ENCODE measurements at places on chromosomes 7 and 10.

GRCh38 chr7:100865372-100865911 lies 1.7 kb upstream of the TRIP6 start:
- DNase-seq: no peak

DNA sequence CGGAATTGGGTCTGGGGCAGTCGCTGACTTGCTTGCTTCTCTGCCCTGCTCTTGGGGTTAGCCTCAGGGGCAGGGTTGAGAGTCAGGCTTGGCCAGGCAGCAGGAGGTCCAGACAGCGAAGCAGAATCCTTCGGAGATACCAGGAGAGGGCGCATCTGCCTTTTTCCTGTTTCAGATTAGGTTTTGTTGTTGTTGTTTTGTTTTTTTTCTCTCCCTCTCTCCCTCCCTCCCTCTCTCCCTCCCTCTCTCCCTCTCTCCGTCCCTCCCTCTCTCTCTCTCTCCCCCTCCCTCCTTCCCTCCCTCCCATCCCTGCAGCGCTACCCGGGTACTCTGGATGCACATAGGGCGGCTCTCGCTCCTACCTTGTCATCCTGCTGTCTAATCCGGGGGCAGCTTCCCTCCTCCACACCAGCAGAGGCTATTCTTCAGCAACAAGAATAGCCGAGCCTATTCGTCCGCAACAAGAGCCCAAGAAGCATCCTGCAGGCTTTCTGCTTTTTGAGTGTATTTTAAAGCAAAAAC lies 758 bp upstream of the OPTN start:
- no peak for DNase-seq

GRCh38 chr7:144842377-144842851 lies 6.6 kb upstream of the TPK1 start:
- DNase-seq: no peak

GRCh38 chr10:87660484-87661133 lies 931 bp downstream of the PAPSS2 start:
- DNase-seq: no peak

- DNase-seq: no peak
Observed at GRCh38 chr10:54622017-54622416, 179.0 kb downstream of the PCDH15 start.

DNA sequence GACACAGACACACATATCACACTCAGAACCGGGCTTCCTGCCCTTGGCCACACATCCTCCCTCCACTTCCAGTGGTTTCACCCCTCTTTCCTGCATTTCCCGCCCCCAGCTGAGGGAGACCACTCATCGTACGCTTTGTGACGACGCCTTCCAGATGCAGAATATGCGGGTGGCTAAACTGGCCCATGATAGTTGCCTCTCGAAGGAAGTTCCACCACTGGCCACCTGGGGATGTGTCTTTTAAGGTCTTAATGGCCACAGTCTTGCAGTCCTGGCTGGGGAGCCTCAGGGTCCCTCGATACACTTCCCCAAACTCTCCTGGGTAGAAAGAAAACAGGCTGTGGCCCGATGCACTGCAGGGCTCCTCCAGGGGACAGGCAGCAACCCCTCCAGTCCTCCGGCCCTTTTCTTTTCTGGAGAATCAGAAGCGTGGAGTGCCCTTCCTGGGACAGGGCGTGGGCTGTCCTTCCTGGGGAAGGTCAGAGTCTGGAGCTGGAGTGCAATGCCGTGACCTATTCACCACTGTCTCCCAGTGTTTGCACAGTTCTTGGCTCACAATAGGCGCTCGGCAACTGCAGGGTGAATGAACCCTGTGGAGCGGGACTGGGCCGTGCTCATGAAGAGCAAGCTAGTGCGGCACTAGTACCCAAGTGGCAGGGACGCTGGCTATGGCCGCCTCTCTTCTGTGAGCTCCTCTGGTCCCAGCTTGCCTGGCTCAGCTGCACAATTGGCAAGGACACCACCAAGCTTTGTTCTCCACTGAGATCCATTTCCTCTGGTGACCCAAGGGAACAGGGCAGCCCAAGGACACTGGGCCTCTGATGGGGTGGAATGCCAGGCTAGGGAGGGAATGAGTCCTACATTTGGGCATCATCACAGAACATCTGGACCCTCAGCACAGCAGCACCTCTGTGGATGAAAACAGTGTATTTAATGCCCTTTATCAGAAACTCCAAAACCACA lies 13.2 kb downstream of the EPHA1 start:
- no peak for DNase-seq

DNA sequence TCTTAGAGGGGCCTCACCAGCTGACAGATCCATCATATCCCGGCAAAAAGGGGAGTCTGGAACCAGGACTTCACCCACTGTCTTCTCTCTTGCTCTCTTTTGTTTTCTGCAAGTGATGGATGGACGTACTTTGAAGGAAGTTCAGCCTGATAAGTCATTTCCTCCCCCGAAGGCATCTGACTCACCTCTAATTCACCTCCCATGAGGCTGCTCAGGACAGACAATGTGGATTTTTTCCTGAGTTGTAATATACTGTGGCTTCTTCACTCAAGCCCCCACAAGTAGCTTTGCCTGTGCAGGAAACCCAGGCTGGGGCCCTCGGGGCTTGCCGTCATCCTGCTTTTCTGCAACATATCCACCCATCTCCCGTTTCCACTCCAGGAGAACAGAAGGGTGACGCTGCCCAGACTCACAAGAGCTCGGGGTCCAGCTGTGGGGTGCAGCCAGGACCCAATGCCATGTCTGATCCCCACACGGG lies 70.4 kb downstream of the ASB13 start:
- DNase-seq: no peak

DNA sequence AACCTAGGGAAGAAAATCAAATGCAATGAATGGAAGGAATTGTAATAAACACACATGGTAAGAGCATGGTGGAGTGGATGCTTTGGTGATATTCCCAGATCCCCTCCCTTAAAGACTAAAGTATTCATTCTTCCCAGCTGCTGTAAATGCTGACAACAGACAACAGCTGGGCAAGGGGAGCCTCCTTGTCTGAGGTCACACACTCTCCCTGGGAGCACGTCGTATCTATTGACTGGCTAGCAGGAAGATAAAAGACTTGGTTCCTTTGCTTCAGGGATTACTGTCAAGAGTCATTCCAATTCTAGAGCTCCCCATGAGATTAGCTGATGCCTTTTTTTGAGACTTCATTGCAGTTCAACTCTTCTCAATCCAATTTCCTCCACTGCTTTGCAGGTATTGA lies 443.5 kb upstream of the ETV1 start:
- DNase-seq: no peak

DNA sequence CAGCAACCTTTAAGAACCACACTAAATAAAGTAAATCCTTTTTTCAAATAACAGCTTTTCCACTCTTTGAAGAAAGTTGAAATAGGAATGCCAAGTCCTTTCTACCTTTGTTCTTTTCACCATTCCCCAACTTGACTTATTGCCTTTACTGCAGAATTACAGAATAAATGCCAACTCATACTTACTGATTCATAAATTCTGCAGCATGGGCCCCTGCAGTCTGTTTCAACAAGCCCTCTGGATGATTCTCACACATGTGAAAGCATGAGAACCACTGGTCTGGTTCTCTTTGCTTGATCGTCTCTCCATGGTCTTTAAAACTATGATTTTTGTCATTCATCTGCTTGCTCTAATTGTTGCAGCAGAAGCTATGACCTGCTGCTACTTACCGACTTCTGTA lies 56.1 kb downstream of the HACD1 start:
- DNase-seq: no peak

GRCh38 chr10:123151737-123152135 lies 2.5 kb upstream of the BUB3 start:
- DNase-seq: no peak

GRCh38 chr10:123148414-123149161 lies 652 bp downstream of the HMX2 start:
- no peak for DNase-seq

- no peak for DNase-seq
Observed at GRCh38 chr10:121260377-121260776, 337.9 kb downstream of the FGFR2 start.

Measured in stimulated activated CD4-positive, alpha-beta T cell treated with anti-CD3 and anti-CD28 coated beads, TNF-alpha, amount 100 ng/mL, for 48 hours (primary cell).